ENCODE measurements at places on chromosomes 4 and X.
A peak's percentile ranks its signal among the peaks of the same experiment; 100 is the strongest.

- DNase-seq, result no peak
Observed at GRCh38 chr4:7938609-7939376, 868 bp downstream of the AFAP1 start.

DNA sequence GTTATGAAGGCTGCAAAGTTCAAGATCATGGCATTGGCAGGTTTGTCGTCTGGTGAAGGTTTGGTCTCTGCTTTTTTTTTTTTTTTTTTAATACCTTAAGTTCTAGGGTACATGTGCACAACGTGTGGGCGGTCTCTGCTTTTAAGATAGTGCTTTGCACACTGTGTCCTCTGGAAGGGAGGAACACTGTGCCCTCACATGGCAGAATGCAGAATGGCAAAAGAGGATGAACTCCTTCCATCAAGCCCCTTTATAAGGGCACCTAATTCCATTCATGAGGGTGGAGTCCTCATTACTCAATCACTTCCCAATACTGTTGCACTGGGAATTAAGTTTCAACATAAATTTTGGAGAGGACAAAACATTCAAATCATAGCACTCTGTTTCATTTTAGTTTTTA, 101.4 kb downstream of the GLRA2 start:
- no peak for DNase-seq

- DNase-seq, result no peak
Observed at GRCh38 chr4:150994721-150995120, 20.4 kb downstream of the LRBA start.

DNA sequence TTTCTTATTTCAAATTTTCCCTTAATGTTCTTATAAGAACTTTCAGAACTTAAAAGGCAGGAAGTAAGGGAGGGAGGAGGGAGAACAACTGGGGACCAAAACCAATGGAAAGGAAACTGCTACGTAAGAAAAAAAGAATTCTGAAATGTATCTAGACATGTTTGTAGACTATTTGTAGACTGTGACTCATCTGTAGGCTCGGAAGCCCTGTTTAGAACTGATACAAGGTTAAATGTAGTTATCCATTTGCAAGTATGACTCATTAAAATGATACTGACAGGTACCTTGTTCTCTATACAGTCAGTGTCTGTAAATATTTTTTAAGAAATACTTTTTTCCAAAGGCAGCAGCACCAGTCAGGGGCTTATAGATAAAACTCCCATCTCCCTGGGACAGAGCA, 202.0 kb downstream of the DHX15 start:
- no peak for DNase-seq

- DNase-seq, result no peak
Observed at GRCh38 chr4:27000122-27000521, 139.5 kb downstream of the STIM2 start.

- DNase-seq, result peak; percentile 4
Observed at GRCh38 chrX:68934922-68935321, 106.1 kb downstream of the EFNB1 start.

- no peak for DNase-seq
Observed at GRCh38 chrX:5122181-5122678, 1106.4 kb downstream of the NLGN4X start.

- no peak for DNase-seq
Observed at GRCh38 chr4:148118633-148119032, 323.6 kb downstream of the NR3C2 start.

- no peak for DNase-seq
Observed at GRCh38 chr4:67894659-67895058, 10.9 kb upstream of the TMPRSS11D start.

Measured in dorsolateral prefrontal cortex (tissue), 122 donors.